Inflammatory macrophage (primary cell): ENCODE measurements at places on chromosomes 11 and 22.

DNA sequence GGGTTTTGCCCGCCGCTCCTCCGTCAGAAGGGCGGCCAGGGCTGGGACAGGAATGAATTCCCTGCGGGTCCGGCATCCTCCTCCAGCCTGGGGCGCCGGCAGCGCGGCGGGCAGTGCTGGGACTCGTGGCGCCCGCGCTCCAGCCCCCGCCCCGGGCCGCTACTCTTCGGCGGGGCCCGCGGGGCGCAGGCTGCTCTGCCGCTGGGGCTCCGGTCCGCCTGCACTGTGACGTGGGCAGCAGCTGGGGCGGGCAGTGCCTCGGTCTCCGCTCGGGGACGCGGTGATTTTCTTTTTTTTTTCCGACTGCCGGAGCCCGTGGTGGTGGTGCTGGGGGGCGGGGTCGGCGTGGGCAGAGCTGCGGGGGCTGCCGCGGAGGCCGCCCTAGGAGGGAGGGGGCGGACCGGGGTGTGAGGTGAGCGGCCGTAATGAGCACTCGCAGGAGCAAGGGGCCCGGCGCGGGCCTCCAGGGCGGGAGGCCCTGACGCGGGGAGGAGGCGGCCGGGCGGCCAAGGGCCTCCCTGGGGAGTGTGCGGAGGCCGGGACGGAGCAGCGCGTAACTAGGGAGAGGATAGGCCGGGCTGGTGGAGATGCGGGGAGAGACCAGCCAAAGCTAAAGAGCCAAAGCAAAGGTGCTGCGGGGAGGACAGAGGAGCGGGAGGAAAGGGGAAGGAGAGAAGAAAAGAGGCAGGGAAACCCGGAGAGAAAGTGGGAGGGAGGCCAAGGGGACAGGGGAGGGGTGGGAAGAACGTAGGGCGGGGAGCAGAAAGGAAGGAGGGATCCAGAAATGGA is 73.3 kb upstream of the ZBED5 start:
- DNase-seq, result peak; percentile 54

GRCh38 chr11:115576606-115577380 is 72.6 kb upstream of the CADM1 start:
- DNase-seq, result no peak

DNA sequence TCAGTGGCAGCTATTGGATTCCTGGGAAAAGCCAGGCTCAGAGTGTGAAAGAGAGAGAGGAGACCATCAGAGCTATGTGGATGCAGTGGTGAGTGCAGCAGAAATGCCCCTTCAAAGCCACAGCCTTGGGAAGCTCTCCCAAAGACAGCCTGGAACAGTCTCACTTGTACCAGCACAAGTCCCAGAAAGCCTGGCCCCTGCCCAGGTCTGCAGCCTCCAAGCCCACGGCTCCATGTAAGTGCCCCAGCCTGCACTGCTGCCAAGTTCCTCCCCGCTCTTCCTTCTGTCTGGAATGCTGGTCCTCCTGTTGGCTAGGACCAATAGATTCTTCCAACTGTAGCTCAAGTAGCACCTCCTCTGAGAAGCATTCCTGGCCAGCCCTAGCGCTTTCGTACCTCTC is 539.7 kb downstream of the MIAT start:
- DNase-seq, result no peak

GRCh38 chr11:100705447-100705846 is 18.4 kb downstream of the ARHGAP42 start:
- DNase-seq, result no peak

DNA sequence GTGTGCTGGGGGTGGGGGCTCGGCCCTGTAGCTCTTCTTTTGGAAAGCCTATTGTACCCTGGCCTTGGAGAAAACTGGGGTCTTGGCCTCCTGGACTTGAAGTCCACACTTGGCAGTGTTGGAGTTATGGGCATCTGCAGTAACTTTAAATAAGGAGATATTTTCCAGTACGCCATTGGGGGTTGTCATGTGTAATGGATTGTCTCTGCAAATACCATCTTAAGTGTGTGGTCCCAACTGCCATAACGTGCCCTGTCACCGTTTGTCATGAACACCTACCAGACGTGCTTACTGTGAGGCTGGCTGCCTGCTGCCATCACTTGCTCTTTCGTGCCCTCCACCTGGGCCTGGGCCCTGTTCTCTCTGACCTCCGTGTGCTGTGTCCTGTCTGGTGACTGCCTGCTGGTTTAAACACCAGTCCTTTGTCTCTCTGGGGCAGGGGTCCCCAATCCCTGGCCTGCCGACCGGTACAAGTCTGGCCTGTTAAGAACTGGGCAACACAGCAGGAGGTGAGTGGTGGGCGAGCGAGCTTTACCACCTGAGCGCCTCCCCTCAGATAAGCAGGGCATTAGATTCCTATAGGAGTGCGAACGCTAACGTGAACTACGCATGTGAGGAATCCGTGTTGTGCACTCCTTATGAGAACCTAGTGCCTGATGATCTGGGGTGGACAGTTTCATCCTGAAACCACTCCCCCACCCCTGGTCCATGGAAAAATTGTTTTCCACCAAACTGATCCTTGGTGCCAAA is 3.6 kb upstream of the ZDHHC8 start:
- DNase-seq, result no peak
